ENCODE measurements at places on chromosomes 3 and 15.

GRCh38 chr15:62850318-62850717, 192.2 kb upstream of the TPM1 start:
- DNase-seq = no peak

GRCh38 chr15:96300836-96301235, 29.7 kb upstream of the NR2F2 start:
- no peak for DNase-seq

GRCh38 chr3:88807491-88808105, 299.8 kb upstream of the EPHA3 start:
- DNase-seq = no peak

GRCh38 chr3:128372707-128373533, 93.8 kb downstream of the DNAJB8 start:
- DNase-seq = no peak

GRCh38 chr3:133506215-133506901, 67.1 kb upstream of the CDV3 start:
- DNase-seq = no peak

DNA sequence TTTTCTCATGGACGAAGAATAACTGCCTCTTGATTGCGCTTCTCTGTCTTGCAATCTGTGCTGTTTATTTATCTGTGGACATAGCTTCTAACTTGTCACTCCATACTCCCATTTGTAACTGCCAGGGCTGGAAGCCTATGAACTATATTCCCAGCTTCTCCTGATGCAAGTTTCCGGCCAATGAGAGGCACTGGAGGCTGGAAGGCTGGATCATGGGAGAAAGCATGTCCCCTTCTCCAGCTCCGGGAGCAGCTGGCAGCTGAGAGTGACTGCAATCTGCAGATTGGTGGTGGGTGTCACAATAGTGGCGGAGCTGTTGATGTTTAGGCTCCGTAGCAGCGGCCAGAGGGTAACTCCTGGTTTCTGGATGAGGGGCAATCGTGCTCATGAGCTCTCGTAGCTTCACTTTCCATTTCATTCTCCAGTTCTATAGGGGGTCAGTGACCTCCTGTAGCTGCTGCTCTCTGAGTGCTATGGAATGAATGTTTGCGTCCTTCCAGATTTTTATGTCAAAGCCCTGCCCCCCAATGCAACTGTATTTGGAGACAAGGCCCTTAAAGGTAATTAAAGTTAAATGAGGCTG, 35.7 kb upstream of the PCSK6 start:
- no peak for DNase-seq

- no peak for DNase-seq
Observed at GRCh38 chr3:194176274-194176991, 40.5 kb downstream of the HES1 start.

- no peak for DNase-seq
Observed at GRCh38 chr3:18809640-18810305, 338.5 kb upstream of the KCNH8 start.

GRCh38 chr15:67143646-67144045, 78.2 kb downstream of the SMAD3 start:
- DNase-seq = no peak

- DNase-seq = no peak
Observed at GRCh38 chr3:124621498-124621897, 108.8 kb upstream of the UMPS start.

- DNase-seq = no peak
Observed at GRCh38 chr15:70362886-70363285, 265.2 kb upstream of the TLE3 start.

- DNase-seq = no peak
Observed at GRCh38 chr3:21752749-21753347, 1.8 kb upstream of the ZNF385D start.

DNA sequence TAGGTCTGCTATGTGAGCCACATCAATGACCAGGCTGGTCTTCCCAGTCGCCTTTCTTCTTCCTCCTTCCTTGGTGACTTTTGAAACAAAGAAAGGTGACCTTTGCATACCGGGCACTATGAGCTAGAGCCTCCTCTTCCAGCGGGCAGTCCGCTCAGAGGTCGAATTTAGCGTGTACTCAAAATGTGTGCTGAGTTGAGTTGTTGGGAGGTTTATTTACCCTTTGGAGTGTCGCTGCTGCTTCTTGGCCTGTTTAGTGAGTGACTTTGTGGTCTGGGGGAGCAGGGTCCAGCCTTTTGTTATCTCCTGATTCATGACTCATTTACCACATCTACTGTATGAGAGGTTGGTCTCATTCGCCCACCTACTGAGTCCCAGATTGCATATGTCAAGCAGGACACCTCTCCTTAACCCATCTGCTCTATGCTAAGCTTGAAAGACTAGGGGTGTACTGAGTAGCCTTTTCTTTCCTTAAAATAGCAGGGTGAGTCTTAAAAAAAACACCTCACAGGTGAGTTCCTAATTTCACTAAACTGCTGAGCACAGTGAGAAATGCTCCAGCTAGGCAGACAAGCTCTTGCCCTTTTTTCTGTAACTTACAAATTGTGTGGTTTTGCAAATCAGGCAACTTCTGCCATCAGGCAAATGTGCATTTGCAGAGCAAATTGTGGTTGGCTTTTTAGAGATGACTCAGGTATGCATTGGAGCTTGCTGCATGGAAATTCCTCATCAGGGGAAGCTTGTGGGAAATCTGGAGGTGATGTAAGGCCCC, 3.2 kb upstream of the SIAH2 start:
- DNase-seq = no peak

DNA sequence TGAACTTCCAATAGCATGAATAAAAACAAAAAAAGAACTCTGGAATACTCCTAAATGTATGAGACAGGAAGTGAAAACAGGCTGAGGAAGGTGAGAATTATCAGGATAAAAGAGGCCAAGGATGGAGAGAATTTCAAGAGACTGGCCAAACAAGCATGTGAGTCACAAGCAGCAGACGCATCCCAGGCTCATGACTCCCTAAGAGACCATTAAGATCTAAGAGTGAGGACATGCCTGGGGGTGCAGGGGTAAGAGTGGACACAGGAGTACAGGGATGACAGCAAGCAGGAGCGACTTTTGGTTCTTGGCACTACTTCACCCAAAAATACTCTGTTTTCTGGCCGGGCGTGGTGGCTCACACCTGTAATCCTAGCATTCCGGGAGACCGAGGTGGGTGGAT, 7.1 kb downstream of the SCAMP2 start:
- DNase-seq = no peak

- DNase-seq = no peak
Observed at GRCh38 chr15:93049914-93050578, 39.0 kb downstream of the RGMA start.

DNA sequence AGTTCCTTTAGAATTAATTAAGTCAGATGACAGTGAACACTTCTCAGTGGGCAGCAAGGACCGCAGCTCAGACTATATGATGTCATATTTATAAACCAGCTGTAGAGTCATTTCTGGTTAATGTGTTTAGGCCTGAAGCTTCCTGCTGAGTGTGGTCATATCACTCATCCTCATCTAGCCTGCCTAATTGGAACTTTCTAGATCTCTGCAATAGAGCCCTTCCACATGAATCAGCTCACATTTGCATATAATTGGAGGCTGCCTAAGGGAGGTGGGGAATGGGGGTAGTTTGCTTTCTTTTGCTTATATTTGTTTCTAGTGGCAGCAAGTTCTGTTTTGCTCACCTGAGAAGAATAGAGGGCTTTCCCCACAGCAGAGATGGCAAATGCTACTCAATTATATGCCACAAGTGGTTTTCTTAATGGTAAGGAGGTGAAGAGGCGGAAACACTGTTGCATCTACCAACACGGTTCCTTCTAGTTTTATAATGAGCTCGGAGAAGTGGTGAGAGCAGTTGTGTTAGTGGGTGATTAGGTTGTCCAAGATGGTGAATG, 148.1 kb downstream of the KLHL25 start:
- no peak for DNase-seq

DNA sequence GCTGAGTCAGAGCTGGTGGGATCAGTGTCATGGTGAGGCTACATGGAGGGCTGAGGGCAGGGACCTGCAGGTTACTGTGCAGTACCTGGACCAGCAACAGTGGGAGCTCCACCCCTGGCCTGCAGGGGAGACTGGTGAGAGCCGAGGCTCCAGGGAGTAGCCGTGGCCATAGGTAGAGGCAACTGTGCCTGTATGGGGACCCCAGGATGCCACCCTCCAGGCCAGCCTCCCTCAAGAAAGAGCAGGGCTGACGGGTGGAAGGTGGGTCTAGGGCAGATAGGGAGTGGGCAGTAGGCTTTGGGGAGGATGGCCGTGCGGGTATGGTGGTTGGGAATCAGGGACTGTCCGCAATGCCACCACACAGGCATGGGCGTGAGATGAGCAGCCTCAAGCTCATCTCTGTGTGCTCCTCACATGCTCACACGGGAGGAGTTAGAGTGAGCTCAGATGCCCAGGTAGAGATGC, 35.5 kb downstream of the FBLN2 start:
- DNase-seq = no peak

GRCh38 chr3:108564564-108564963, 24.7 kb downstream of the CIP2A start:
- no peak for DNase-seq

GRCh38 chr3:191151653-191152052, 47.4 kb upstream of the OSTN start:
- no peak for DNase-seq

- no peak for DNase-seq
Observed at GRCh38 chr15:92646216-92646615, 9.4 kb downstream of the FAM174B start.

- DNase-seq = no peak
Observed at GRCh38 chr3:179833294-179833693, 180.5 kb downstream of the USP13 start.

GRCh38 chr3:173957646-173958045, 560.1 kb downstream of the NLGN1 start:
- DNase-seq = no peak

GRCh38 chr15:40282869-40283614, at the start of gene ANKRD63:
Gene ANKRD63, minus strand, starts transcription at chr15:40283064. Its CDS starts 478 bp downstream, at chr15:40282586.
- no peak for DNase-seq

GRCh38 chr15:101718896-101719295, 5.4 kb downstream of the TARS3 start:
- DNase-seq = no peak

DNA sequence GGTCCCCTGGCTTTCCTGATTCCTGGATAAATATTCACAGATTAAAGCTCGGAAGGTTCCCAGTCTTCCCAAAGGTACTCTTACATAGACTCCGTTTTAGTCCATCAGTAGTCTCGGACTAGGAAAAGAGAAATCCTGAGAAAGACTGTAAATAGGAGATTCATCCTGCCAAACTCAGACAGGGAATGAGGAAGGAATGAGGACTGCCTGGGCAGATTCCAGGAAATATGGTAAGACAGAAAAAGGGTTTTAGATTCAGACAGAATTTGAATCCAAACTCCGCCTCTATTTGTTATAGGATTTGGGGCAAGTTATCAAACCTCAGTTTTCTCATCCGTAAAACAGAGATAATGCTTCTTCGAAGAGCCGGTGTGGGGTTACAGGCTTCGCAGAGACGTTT, 77.8 kb upstream of the VGLL4 start:
- no peak for DNase-seq

DNA sequence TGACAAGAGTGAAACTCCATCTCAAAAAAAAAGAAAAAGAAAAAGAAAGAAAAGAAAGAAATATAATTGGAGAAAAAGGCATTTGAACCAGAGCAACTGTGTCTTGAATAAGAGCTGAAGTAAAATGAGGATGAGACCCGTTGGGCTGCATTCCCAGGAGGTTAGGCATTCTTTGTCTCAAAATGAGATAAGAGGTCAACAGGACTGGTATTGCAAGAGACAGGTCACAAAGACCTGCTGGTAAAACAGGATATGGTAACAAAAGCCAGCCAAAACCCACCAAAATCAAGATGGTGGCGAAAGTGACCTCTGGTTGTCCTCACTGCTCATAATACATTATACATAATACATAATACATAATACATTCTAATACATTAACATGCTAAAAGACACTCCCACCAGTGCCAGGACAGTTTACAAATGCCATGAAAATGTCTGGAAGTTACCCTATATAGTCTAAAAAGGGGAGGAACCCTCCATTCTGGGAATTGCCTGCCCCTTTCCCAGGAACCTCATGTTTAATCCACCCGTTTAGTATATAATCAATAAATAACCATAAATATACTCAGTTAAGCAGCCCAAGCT, 8.6 kb upstream of the TIPIN start:
- no peak for DNase-seq

DNA sequence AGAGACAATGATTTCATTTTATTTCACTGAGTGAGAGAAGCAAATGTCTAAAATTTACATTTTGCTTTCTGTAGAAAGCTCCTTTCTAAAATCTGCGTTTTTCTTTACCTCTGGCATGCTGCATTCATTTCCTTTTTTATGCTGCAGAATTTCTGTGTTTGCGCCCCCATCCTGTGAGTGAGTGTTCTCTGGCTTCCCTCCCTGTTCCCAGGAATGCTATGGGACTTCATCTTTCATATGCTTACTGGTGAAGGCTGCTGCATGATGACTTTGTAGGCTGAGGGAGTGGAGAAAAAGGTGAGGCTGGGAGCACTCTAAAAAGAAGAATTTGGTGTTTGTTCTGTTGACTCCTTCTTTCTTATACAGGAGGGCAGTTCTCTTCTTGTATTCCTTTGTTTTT, 7.7 kb upstream of the TMC3 start:
- no peak for DNase-seq

- DNase-seq = no peak
Observed at GRCh38 chr3:167972502-167972901, 123.2 kb downstream of the GOLIM4 start.

DNA sequence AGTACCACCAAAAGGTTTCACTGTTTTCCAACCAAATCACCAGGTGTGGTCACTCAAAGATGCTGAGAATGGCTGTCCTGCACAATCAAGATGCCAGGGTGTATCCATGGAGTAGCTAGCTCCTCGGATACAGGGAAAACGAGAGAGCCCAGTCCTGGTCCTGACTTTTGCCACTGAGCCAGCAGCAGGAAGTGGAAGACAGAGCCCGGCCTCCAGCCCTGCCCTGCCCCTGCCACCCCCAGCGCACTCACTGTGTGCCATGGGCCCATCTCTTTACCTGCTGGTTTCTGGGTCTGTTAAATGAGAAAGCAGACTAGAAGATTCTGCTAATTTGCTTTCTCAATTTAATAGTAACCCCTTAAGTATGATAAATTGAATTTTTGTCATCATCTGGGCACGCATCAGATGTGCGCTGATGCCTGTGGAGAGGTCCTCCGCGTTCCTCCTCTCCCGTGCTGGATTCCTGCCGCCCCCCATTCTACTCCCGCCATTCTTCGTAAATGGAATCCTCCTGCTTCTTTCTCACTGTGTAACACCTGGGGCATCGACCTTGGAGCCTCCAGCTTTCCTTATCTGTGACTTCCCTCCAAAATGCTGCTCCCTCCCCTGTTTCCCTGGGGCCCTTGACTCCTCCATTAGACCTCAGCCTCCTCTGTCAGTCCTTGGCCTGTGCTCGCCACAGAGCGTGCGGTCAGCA, 18.0 kb downstream of the TNFAIP8L3 start:
- DNase-seq = no peak

- no peak for DNase-seq
Observed at GRCh38 chr15:31367730-31368344, 41.2 kb downstream of the KLF13 start.

DNA sequence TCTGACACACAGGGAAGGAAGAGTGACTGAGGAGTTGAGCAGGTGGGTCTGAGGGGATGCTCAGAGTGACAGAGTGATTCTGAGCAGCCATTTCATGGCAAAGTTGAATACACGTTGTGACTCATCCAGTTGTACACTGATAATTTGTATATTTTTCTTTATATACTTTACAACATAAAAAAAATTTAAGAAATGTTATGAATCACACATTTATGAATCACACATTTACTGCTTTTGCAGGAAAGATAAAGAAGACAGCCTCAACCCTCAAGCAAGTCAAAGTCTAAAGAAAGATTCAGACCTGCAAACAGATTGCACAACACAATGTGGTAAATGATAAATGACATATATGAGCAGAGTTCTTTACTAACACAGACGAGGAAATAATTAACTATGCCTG, 21.0 kb upstream of the CHMP2B start:
- no peak for DNase-seq

GRCh38 chr3:70729845-70730244, 417.4 kb upstream of the MDFIC2 start:
- no peak for DNase-seq

Measured in anterior cingulate cortex (tissue), 58 donors.